NCI-H446 (cell line): ENCODE measurements at places on chromosomes 5 and 9.
A peak's percentile ranks its signal among the peaks of the same experiment; 100 is the strongest.

GRCh38 chr9:121271368-121272341, 3.7 kb downstream of the GSN start:
- DNase-seq = no peak

- no peak for DNase-seq
These were observed 60.3 kb downstream of the ADCY2 start for GRCh38 chr5:7456206-7456605.

DNA sequence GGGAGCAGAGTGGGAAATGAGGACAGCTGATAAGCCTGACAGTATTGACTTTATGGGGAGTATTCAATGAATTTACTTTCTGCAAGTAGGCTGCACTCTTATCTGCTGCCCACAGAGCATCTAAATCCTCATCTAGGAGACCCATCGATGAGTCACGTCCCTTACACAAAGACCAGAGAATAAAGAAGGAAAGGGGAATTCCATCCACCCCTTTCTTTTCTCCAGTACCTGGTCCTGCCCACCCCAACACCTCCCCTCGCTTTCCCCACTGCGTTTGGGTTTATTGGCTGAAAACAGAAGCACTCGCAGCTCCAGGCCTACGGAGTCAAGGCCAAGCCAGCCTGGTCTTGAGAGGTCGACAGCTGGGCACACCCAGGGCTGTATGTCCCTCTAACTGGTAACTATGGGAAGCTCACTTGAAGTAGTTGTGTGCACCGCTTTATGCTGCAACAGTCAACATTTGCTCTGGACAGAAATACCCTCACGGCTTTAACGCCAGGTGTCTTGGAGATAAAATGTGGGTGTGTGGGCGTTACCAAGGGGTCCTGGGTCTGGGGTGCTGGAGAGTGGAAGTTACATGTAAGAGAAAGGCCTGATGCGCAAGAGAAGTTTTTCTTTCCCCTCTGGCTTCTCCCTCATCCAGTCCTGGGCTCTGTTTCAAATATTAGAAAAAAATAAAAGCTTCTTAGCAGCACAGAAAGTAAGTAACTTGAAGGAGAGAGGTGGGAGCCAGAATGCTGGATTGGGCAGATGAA, 14.5 kb upstream of the TAL2 start:
- DNase-seq = no peak

DNA sequence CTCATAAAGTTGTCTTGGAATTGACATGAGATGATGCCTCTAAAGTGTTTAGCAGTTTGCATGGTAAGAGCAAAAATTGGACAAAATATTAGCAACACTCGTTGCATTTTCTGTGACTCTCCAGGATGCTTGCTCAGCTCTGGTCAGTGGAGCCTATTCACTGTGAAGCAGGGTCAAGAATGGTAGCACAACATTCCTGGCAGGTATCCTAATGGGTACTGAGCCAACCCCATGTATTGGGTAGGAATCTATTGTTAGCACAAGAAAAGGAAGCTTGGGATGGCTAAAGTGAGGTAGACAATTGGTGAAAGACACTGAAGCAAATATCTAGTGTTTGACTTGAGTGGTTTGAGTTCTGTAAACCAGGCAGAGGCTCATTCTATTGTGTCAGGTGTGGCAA, 10.4 kb upstream of the ACTBL2 start:
- no peak for DNase-seq

GRCh38 chr5:37717613-37718431, 122.0 kb downstream of the GDNF start:
- DNase-seq = peak; percentile 59
